ENCODE measurements at places on chromosomes 3 and 15. TPM values are rescaled to one million over a fixed set of nuclear protein-coding genes. Genes with fewer than 3 reads are reported as not detected.

Gene LRRIQ4
- total RNA-seq = not detected

Gene EXD1
- not detected for total RNA-seq

Gene TM4SF1
- 28.9 TPM for total RNA-seq

Gene STAB1
- not detected for total RNA-seq

Gene CPNE4
- total RNA-seq = 1.9 TPM

Gene C3orf22
- not detected for total RNA-seq

Gene SCG3
- total RNA-seq = 1.8 TPM

Gene MORC1
- not detected for total RNA-seq

Gene ANKRD63
- total RNA-seq = not detected

Gene DUOX1
- 0.26 TPM for total RNA-seq

Gene TNNC1
- total RNA-seq = 12.4 TPM

Gene ZNF80
- not detected for total RNA-seq

Gene LARP6
- 75.2 TPM for total RNA-seq

Gene GPR149
- total RNA-seq = not detected

Gene COL6A5
- 0.05 TPM for total RNA-seq

Measured in astrocyte (in vitro differentiated cells and primary cell).